Activated T-cell treated with anti-CD3 and anti-CD28 coated beads for 24 hours (primary cell): ENCODE measurements at places on chromosomes 2 and 18.

- DNase-seq, result no peak
Observed at GRCh38 chr2:143481237-143481623, 352.0 kb downstream of the ARHGAP15 start.

DNA sequence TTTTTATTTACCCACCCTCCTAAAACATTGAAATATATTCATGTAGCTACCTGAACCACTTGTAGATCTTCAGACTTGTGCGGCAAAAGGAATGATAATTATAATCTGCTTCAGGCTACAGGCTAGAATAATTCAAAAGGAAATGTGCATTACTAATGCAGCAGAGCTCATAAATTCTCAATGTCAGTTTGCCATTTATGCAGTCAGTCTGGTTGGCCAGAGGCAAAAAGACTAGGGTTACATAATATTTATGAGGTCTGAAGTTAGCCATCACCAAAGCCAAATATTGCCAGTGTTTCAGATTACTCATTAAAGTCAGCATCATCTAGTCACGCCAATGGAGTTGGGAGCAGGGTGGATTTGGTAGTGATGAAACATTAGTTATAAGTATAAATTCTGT is 38.9 kb downstream of the METAP1D start:
- DNase-seq, result no peak

DNA sequence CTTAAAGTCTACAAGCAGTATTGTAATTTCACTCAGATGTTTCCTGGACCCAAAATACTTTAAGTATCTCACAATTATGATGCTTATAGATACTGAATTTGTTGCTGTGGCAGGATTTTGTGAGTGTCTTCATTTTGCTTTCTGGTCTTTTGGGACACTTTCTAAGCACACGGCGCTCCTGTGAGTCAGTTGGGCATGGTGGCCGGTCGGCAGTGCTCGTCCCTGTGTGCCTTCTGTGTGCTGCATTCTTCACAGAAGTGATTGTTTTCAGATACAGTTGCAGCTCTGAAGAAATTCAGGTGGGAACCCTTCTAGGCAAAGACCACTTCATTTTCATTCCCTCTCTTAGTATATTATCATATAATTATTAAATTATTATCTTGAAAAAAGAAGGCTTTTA is 273.3 kb downstream of the ZNF407 start:
- DNase-seq, result no peak

GRCh38 chr2:64713686-64714085 is 60.0 kb upstream of the SERTAD2 start:
- DNase-seq, result no peak

DNA sequence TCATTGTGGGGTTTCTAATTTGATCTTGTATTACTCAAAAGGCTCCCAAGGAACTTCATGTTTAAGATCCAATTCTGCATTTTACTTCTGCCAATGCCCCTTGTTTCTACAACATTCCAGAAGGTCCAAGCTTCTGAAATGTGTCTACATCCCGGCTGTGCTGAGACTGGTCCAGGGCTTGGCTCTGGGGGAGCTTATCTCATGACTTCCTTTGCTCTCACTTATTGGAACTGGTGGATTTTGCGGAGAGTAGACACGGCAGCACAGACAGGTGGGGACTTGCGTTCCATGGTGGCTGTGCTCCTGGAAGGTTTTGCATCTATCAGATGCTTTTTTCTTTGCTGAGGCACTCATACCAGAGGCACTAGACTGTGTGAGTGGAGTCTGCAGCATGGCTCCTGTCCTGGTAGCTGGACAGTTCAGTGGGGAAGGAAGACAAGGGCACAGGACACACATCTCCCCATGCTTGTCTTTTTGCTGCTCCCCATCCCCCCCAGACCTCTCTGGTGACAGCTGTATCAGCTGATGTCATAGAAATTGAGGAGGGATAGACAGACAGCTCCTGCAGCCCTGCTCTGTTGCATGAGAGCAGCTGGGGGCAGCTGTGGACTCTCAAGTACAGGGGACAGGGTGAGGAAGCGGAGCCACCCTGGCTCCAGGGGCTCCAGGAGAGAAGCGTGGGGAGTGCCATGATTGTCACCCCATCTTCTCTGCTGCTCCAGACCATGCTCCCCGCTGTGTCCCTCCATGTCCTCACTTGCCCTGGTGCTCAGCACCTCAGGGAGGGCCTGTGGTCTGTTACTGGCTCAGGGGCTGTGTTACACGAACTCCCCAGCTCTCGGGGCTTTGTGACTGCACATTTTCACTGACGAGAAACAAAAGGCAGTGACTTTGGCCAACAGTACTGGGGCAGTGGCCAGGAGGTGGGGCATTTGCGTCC is 46.0 kb downstream of the ACAA2 start:
- DNase-seq, result no peak
